ENCODE measurements at places on chromosomes 4 and X.

DNA sequence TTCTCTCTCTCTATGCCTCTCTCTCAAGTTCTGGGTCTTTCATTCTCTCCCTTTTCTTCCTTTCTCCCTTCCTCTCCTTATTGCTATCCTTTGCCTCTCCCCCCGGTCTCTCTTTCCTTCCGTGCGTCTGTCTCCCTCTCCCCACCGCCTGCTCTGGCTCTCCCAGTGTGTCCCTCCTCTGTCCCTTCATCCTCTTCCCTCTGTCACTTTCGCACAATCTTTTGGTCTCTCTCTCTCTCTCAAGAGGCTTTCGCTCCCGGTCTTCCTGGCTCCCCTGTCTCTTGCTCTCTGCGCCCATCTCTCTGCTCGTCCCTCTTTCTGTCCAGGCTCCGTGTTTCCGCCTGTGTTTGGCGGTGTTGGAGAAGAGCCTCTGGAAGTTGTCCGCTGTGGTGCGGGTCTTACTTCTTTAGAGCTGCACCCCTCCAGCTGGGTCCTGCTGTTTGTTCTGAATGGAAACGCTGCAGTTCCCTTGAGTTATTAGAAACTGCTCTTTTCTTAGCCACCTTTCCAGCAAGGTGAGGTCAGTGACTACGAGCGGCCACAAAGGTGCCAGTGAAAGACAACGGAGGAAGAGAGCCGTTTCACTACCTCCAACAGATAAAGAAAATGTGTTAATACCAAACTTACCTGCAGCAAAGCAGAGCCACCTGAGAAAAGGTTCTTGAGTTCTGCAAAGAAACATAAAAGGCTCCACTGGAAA lies 1.1 kb downstream of the BMPR1B start:
- DNase-seq: no peak

- DNase-seq: no peak
Observed at GRCh38 chr4:138367942-138368341, 125.8 kb upstream of the SLC7A11 start.

DNA sequence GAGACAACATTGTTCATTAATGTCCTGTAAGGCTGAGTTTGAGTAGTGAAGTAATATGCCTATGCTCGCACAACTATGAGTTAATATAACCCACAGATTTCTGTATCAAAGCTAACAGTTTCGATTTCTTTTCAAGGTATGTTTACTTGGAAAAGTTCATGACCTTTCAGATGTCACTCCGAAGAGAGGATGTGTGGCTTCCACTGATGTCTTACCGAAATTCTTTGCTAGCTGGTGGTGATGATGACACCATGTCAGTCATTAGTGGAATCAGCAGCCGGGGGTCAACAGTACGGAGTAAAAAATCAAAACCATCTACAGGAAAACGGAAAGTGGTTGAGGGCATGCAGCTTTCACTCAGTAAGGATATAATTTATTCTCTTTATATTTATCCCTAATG lies 124.9 kb downstream of the STAG2 start:
- no peak for DNase-seq

DNA sequence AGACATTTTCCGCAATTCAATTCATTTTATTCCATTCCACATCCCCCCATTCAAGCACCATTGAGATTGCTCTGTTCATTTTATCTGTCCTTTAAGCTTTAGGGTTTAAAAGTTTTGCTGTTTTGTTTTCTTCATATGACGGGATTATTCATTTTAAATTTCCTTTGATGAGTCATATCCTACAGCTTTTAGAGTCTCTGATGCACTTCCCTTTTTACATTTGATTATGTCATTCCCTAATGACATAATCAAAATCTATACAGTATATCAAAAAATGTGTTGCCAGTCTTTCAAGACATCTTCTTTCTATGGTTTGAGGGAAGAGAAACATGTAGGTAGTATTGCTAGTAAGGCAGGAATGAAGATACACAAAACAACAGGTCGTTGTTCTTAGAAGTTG lies 456.3 kb downstream of the PDGFC start:
- no peak for DNase-seq

DNA sequence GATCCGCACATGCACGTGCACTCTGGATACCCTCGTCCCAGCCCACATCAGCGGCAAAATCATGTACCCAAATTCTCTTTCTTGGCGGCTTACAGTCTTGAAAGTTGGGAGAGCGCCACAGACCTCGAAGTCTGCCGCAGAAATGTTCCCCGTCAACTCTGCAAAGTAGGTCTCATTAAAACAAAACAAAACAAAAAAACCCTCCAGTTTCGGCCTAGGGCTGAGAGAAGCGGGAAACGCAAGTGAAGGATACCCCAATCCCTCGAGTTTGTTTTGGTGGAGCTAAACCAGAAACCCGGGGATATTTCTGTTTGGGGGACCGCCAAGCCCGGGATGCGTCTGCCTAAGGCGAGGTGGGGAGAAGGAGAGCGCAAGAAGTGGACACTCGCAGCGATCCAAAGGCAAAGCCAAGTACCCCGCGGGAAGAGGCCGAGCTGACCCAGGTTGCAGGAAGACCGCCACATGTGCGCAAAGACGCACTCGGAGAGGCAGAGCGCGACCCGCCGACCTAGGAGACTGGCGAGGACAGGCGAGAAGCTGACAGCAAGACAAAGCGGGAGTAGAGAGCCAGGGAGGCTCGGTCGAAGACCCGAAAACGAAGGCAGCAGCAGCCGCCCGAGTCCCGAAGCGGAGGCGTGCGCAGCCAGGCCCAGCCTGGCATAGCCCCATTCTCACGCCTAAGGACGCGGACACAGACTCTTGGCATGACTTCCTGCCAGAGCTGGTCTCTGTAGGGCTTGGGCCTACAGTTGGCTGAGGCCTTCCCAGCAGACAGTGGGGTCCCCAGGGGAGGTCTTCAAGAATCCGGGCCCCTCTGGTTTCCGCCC lies 49.6 kb upstream of the BCOR start:
- DNase-seq: no peak

- DNase-seq: no peak
Observed at GRCh38 chr4:53322696-53323095, 43.2 kb downstream of the SCFD2 start.

DNA sequence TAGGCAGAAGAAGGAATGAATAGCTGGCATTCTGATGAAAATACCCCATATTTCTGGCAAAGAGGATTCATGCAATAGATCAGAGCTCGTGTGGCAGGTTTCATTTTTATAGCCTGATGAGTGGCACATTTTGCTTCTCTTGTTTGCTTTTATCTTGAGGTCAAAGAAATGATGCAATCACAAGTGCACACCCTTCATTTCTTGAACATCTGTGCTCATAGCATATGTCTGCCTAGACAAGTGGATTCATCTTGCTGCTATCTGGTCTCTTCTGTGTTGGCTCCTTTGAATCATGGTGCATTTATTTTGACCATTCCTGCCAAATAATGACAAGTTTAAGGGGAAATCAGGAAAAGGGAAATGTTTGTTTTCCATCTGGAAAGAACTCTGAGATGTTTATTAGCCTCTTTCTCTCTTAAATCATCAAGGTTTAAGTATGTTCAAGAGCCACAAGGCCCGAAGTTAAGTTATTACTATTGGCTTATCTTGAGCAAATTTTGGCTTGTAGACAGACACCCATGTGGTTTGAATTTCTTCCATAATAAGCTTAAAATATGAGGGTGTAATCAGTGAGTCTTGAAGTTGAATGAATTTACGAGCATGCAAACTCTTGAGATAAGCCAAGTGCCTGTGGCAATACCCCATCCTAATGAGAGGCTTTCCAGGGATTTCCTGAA lies 59.3 kb upstream of the HS3ST1 start:
- DNase-seq: no peak

DNA sequence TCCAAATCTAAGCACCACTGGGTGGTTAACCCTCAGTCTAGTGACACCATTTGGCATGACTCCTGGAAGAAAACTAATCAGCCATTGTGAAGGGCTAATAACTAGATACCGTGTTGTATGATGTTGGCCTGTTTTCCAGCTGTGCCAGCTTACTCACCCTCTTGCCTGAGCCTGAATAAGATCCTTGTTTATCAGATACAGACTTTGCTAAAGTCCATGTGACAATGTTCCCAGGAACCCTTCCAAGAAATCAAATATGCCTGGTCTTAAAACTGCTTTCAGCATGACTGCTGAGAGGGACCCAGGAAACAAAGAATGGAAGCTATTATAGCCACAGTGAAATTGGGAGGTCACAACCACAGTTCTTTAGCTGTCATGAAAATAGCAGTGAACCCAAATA lies 640.8 kb upstream of the INTU start:
- no peak for DNase-seq
